GM12865 (cell line): ENCODE measurements at places on chromosomes 16 and 17.

DNA sequence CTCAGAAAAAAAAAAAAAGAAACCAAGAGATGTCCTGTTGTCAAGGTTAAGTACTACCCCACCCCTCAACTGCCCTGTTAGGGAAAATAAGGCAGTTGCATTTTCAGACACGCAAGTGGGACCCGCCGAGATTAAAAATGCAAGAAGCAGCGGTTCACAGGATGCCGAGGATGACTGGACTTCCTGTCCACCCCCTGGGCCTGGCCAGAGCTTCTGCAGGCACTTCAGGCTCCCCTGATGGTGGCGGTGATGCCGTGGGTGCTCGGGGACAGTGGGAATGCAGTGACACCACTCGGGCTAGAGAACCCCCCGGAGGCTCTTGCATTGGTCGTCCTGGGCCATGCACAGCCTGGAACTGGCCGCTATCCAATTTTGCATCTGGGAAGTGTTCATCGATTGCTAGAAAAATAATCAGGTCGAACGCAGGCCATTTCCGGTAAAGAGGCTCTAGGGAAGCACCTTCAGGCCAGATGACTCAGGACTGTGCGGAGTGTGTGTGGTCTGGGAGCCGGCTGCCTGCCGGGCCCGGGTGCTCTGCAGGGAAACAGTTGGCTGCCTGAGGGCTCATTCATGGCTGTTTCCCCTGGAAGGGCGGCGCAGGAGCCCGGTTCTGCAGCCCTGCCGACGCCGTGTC is 13.4 kb upstream of the CRISPLD2 start:
- DNase-seq = peak; percentile 31

DNA sequence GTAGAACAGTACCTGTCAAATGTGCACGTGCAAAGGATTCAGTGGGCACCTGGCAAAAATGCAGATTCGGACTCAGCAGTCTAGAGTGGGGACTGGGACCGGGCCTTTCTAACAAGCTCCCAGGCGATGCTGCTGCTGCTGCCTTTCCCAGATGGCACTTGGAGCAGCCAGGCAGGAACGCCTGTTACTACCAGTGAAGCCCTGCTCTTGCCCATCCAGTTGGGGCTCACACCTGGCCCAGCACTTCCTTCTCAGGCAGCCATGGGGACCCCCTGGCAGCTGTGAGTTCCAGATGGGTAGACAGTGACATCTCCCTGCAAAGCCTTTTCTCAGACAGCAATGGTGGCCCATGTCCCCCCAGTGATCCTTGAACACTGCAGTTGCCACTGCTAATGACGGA is 30.4 kb downstream of the KDM8 start:
- no peak for DNase-seq

GRCh38 chr17:64615028-64615677 is 47.0 kb downstream of the SMURF2 start:
- no peak for DNase-seq

DNA sequence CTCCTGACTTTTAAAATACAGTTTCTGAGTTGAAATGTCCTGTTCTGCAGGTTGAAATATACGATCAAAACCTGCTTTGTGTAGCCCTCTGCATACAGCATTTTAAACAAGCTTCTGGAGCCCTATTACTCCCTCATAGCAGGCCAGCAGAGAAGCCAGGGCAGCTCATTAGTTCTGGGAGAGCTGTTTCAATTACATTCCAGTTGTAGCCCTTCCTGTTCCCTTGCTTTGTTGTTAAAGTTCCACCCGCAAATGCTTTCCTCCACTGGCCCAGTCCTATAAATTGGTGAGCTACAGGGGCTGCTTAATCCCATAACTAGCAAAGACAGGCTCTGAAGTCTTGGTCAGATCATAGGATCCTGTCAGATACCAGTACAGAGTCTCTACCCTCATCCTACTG is 162.5 kb downstream of the SLC39A11 start:
- DNase-seq = no peak

GRCh38 chr16:1432388-1433262 is 1.7 kb downstream of the PERCC1 start:
- DNase-seq = no peak

- DNase-seq = peak; percentile 93
Measured at GRCh38 chr17:8220783-8221662, 10.6 kb upstream of the AURKB start.

DNA sequence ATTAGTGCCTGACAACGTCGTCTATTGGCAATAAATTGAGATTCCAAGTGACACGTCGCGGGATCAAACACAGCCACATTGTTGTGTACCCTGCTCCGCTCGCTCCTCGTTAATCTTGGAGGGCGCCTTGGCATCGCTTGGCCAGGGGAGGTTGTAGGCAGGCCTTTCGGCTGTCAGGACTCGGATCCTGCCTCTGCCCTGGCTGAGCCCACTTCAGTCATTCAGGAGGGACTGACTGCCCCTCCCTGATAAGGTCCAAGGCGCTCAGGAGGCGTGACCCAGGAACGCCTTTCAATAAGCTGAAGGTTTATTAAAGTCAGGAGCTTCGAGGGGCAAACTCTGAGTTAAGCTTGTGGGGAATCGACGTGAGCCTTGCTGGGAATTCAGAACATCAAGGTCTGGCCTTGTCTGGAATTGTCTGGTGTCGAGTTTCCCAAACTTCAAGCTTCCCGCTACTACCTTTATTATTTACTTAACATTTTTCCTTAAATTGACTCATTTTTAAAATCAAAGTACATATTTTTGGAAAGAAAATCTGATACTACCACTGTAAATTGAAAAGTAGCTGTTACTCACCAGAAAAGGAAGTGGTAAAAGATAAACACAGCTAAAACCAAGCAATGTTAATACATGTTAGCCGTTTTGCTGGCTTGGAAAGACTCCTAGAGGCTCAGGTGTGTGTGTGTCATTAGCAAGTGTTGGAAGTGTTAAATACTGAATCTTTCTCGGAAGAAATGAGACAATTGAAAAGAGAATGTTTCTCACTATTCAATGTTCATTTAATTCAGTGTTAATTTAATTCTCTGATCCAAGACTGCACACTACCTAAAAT is 5.3 kb upstream of the IRX3 start:
- no peak for DNase-seq

GRCh38 chr16:58493756-58494431 is 6.0 kb upstream of the NDRG4 start:
- no peak for DNase-seq
